ENCODE measurements at places on chromosomes 7 and 10. TPM values are rescaled to one million over a fixed set of nuclear protein-coding genes. Genes with fewer than 3 reads are reported as not detected.

Gene ARHGEF5
- 37.4 TPM for total RNA-seq

Gene CACNA2D1
- 14.7 TPM for total RNA-seq

Gene ARHGAP22
- total RNA-seq: 2.9 TPM

Gene SLC37A3
- total RNA-seq: 128 TPM

Gene ELN
- total RNA-seq: 37.4 TPM

Gene FAM237B
- not detected for total RNA-seq

Gene IDI2
- total RNA-seq: not detected

Gene TRIM73
- total RNA-seq: 17.0 TPM

Gene BCAP29
- total RNA-seq: 30.0 TPM

Gene OLAH
- total RNA-seq: 0.69 TPM

Gene WDFY4
- 2.6 TPM for total RNA-seq

Gene EPO
- total RNA-seq: 0.27 TPM

Gene PDE6C
- not detected for total RNA-seq

Gene OR2F2
- total RNA-seq: not detected

Gene FAM171A1
- 75.3 TPM for total RNA-seq

Gene ENTPD1
- total RNA-seq: 1.1 TPM

Gene ZNF804B
- total RNA-seq: 0.66 TPM

Gene CYP2C8
- 5.8 TPM for total RNA-seq

Gene HMX3
- not detected for total RNA-seq

Gene SNX8
- 41.2 TPM for total RNA-seq

Gene EFCAB10
- total RNA-seq: not detected

Gene HSPA12A
- total RNA-seq: 10.7 TPM

Gene DKK1
- 12.7 TPM for total RNA-seq

Gene ARID5B
- 51.4 TPM for total RNA-seq

Gene BAG3
- 23.3 TPM for total RNA-seq

Gene HOXA4
- total RNA-seq: 55.9 TPM

Gene OR2A1
- total RNA-seq: 0.27 TPM

Gene LHPP
- total RNA-seq: 17.3 TPM

Gene GPER1
- 2.4 TPM for total RNA-seq

Gene MALRD1
- 11.1 TPM for total RNA-seq

Gene C7orf33
- total RNA-seq: not detected

Gene NPFFR1
- 0.14 TPM for total RNA-seq

Gene COBL
- total RNA-seq: 0.66 TPM

Gene ARHGAP12
- 37.0 TPM for total RNA-seq

Gene C10orf143
- 2.9 TPM for total RNA-seq

Gene ELOVL3
- total RNA-seq: 0.27 TPM

Gene ANLN
- total RNA-seq: 31.2 TPM

Gene ERVW-1
- total RNA-seq: 0.24 TPM

Gene CYP3A7
- not detected for total RNA-seq

Gene PON1
- total RNA-seq: not detected

Gene ZNF485
- total RNA-seq: 6.7 TPM

Gene FKBP6
- total RNA-seq: not detected

All from mesothelial cell of epicardium (in vitro differentiated cells).